ENCODE measurements at places on chromosomes 3 and 15.

- DNase-seq, result no peak
Measured at GRCh38 chr15:39593071-39593655, 12.3 kb downstream of the THBS1 start.

GRCh38 chr3:161108840-161109239 lies 3.7 kb upstream of the B3GALNT1 start:
- no peak for DNase-seq

GRCh38 chr3:158830391-158830790 lies 28.5 kb downstream of the MFSD1 start:
- DNase-seq, result no peak

DNA sequence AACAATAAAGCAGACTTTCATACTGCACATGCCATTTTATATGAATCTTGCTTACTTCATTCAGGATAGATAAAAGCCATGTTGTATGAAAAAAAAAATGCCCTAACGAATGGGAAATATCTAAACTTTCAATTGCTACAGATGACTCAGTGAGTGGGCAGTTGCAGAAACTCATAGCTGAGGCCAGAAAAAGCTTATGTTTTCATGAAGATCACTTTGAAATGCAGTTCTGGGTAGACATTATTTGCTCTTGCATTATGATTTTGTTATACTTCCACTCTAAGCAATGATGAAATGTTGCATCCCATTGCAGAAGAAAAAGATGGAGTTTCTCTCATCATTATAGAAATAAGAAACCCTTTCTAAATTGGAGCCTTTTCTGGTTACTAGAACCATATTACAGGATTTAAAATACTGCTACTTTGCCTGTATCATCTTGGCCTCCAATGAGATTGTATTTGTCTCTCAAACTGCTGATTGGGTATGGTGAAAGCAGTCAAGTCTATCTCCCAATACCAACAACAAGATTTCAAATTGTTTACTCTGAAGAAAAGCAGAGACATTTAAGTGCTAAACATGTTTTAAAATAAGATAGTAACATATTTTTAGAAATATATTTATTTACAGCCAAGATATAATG lies 17.0 kb downstream of the PEAK1 start:
- no peak for DNase-seq

GRCh38 chr3:150251187-150252062 lies 156.7 kb upstream of the TSC22D2 start:
- no peak for DNase-seq

GRCh38 chr15:27638958-27639357 lies 460.2 kb downstream of the OCA2 start:
- no peak for DNase-seq

DNA sequence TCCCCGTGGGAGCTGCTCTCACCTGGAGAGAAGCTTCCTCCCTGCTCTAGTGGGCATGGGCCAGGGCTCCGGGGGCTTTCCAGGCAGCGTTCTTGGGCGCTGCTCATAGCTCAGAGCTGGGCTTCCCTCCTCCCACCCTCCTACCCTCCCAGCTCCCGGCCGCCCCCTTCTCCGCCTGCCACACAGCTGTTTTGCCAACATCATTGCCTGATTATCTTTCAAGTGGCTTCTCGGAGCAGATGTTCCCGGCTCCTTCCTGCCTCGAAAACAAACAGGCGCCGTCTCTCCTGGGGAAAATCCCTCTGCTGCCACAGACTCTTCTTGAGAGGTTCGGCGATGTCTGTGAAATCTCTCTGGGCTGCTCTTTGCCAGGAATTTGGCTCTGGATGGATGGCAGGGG lies 195.6 kb downstream of the RPLP1 start:
- DNase-seq, result no peak

GRCh38 chr3:171352387-171352935 lies 107.7 kb downstream of the TNIK start:
- DNase-seq, result no peak

DNA sequence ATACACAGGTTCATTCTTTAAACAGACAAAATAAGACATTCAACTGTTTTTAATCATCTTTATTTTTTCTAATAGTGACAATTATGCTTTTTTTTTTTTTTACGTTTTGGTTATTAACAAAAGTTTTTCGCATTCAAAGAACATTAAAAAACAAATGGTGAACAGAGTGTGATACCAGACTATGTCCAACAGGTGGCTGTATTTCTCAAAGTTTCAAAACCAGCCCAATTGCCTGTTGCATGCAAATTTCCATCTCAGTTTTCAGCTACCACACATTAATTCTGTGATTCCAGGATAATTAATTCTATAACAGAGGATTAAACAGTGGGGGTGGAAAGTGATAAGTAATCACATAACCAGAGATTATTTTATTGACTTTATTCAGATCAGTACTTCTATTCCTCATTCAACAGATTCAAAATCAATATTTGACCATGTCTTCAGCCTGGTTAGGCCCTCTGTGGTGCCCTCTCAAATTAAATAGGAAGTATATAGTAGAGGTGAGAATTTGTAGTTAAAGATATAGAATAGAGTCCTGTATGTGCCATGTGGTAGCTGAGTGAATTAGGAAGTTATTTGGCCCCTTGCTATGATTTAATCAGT lies 122.2 kb upstream of the DCBLD2 start:
- DNase-seq, result no peak

DNA sequence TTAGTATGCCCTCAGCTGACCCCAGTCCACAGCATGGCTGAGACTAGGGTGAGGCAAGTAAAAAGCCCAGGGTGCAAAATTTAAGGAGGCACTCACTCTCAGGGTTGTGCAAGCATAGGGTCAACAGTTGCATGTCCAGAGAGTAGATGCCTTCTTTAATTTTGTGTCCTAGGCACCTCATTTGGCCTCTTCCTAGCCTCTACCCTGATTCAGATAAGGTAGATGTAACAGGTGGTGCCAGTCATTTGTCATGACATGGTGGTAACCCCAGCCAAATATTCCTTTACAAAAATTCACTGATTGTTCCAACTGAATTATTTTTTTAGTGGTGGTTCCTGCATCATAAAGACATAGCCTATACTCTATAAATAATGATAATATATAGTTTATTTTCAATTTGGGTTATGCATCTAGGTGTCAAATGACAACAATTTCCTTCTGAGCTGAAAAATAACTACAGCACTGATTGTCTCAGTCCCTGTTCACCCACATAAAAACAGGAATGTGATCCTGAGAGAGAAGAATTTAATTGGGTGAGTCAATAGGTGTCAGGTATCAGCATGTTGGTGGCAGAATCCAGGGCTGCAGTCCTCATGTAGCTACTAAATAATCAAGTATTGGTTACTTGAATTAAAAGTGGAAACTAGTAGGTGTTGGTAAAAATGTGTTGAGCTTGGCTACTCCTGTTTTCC lies 44.2 kb upstream of the TIPARP start:
- DNase-seq, result no peak

- DNase-seq, result no peak
Measured at GRCh38 chr15:66893294-66893693, 172.1 kb upstream of the SMAD3 start.

- no peak for DNase-seq
Measured at GRCh38 chr3:86954226-86954625, 36.7 kb downstream of the VGLL3 start.

GRCh38 chr15:48478581-48478980 lies 147.4 kb downstream of the DUT start:
- no peak for DNase-seq

- no peak for DNase-seq
Measured at GRCh38 chr3:143224716-143225115, 105.1 kb downstream of the CHST2 start.

- DNase-seq, result no peak
Measured at GRCh38 chr3:55641964-55642363, 154.9 kb upstream of the WNT5A start.

GRCh38 chr15:64843991-64844390 lies 2.3 kb downstream of the PLEKHO2 start:
- no peak for DNase-seq

DNA sequence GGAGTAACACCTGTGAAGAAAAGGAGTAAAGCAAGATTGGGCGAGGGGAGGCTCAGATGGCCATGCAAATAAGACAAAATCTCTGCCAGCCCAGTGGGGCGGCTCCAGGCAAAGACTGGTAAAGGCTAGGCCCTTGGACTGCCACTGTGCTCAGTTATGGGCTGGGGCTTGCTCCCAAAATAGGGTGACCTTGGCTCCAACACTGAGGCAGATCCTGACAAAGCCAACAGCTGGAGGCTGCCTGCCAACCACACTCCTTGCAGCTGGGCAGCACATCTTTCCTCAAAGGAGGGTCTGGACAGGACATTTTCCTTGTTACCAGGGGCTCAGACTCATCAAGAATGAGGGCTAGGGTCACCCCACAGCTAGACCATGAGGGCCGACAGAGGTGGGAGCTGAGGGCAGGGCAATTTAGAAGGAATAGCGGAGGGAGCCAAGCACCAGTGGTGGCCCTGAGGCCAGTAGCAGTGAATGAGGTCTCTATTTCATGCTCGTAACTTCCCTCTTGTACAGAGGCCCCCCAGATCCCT lies 86.1 kb downstream of the CHRD start:
- DNase-seq, result no peak

GRCh38 chr3:45163481-45163880 lies 17.3 kb upstream of the CDCP1 start:
- DNase-seq, result no peak

DNA sequence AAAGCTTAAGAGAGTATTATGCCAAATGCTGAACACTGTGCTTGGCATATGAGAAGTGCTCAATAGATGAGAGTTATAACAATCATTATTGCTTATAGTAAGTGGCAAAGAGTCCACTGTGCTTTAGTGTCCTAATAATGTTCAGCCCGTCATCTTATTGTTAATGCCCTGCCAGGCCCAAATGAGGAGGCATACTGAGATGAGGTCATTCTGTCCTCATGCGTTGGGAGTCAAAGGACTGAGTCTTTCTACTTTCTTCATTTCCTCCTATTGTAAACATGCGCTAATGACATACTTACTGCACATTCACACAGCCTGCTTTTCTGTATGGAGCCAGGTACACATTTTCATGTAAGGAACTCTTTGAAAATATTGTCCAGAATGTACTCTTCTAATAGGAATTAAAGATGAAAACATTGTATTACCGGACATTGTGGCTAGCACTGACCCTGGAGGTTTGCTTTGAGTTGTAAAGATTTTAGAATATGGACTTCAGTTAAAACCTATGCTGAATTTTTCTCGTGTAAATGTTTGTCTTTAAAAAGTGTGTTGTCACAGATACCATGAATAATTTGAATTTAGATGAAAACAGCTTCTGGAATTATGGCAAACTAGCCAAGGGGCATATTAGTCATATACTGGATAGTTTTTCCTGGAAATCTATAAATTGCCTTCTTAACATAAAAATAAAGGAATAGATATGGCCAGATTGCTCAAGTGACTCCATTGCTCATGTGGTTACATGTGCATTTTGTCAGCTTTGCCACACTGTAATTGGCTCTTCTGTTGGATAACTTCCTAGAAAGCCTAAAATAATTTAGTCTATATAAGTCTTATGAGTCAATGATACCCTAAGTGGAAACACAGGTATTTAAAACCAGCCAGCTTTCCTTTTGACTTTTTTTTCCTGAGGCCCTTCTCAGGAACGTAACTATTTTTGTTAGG lies 38.3 kb downstream of the KBTBD12 start:
- no peak for DNase-seq

GRCh38 chr3:4438296-4438695 lies 28.8 kb downstream of the SUMF1 start:
- no peak for DNase-seq

GRCh38 chr3:132927896-132928295 lies 110.3 kb upstream of the TMEM108 start:
- DNase-seq, result no peak

GRCh38 chr3:52047295-52047960 lies 8.9 kb downstream of the DUSP7 start:
- DNase-seq, result no peak

DNA sequence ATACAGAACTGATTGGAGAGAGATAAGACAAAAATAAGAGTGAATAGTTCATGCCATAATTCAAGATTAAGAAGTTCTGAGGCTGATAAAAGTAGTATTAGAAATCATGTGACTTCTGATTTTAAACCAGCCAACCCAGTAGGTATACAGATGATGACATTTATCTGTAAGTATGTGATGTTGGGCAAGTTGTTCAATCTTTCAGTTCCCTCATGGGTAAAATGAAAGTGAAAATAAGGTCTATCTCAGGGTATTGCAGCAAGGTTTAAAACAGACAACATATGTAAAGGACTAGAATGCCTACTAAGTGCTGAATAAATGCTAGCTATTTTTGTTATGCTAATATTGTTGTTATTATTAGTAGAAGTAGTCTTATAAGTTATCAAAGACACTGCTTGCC lies 1055.7 kb downstream of the NAALADL2 start:
- no peak for DNase-seq

DNA sequence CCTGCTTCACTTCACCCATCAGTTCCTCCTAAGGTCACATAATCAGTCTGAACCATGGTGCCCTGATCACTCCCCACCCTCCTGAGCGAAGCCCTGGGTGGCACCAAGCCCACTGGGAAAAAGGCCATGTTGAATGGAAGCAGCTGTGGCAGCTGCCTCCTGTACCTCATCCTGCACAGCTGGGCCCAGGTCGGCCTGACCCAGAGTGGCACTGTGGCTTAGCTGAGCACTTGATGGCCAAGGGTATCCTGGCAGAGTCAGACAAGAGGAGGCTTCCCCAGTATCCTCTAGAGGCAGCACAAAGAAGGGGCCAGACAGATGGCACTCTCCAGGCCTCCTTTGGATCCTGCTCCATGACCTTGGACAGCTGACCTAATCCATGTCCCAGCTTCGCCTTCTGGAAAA lies 68.4 kb downstream of the TLE3 start:
- DNase-seq, result no peak

GRCh38 chr3:184354121-184354728 lies 7.2 kb downstream of the CLCN2 start:
- DNase-seq, result no peak
